ENCODE measurements at places on chromosomes 5 and 9.

GRCh38 chr9:35748858-35749514 lies at the start of the genes GBA2 and RGP1:
TSS of gene GBA2 (minus strand) at chr9:35749228. CDS start at chr9:35748704, 524 bp downstream.
TSS of gene RGP1 (plus strand) at chr9:35749287. CDS start at chr9:35749756, 469 bp downstream.
- peak; percentile 55 for DNase-seq

DNA sequence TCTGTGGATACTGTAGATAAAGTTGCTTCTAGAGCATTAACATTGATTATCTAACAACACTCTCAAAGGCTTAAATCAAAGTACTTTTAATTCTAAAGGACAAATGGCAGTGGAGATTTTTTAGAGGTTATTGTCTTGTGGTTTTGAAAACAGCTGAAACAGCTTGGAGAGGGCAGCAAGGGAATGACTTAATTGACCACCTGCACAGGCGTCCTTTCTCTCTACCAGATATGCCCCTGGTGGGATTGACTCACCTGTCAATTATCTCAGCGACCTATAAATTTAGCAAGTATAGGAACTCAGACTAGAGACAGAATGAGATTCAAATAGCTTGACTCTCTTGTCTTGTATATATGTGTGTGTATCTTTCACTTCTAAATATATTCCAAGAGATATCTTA lies 13.5 kb downstream of the ARL14EPL start:
- DNase-seq: no peak

DNA sequence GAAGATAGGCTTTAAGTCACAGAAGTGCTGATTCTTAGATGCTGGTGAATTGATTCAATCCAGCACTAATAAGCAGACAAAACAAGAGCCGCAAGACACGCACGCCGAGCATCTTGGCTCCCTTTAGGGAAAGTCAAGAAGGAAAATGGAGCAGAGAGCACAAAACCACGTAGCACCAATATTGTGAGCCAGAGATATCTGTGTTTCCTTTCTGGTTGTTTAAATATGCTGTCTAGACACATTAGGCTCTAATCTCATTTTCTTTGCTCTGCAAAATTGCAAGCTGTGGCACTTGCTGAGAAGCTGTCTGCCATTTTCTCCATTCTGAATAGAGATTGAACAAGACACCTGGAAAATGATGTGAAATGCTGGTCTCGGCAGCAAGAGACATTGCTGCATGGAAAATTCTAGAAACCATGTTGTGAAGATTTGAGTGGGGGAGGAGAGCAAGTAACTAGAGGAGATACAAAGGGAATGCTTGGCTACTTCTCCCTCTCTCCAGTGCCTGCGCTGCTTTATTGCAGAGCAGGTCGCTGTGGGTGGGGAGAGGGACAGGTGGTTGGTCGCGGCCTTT lies 336.3 kb downstream of the MED10 start:
- DNase-seq: no peak

DNA sequence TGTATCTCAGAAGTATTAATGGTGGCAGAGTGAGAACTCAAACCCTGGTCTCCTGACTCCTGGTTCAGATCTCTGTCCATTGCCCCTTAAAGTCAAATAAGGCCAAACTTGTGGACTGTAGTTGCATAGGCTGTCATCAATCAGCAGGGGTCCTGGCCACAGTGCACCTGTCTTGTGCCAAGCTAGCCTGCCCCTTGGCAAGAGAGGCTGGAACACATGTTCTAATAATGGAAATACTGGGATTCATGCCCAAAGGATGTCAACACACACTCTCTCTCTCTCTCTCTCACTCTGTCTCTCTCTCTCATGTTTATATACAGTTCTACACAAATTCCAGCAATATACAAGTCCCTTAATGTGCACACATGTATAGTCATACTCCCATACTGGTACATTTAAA lies 44.3 kb downstream of the GLRA1 start:
- DNase-seq: no peak

GRCh38 chr9:116953271-116953670 lies 266.2 kb downstream of the TRIM32 start:
- no peak for DNase-seq

- DNase-seq: no peak
These were observed 1.6 kb downstream of the FBLL1 start for GRCh38 chr5:168530621-168531150.

- no peak for DNase-seq
These were observed 9.9 kb downstream of the MYOZ3 start for GRCh38 chr5:150670948-150671310.

DNA sequence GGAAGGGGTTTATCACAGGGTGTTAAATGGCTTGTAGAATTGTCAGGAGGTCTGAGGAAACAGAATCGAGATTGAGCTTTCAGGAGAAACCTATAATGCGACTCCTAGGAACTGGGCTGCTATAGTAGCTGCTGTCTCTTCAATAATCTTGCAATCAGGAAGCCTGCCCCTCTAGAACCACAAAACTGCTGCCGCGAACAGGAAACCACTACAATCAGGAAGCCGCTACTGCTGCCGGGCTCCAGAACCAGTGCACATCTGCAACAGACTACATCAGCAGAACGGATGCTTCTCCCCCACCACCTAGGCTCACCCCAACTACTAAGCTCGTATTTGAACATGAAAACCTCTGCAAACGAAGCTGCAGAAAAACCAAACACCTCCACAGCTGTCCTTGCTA lies 31.6 kb downstream of the TNFSF8 start:
- no peak for DNase-seq

GRCh38 chr9:4984171-4984620 lies 876 bp upstream of the JAK2 start:
- peak; percentile 12 for DNase-seq

GRCh38 chr5:62948301-62948700 lies 369.7 kb downstream of the LRRC70 start:
- no peak for DNase-seq

GRCh38 chr9:137379761-137380161 lies 43.2 kb downstream of the EXD3 start:
- DNase-seq: no peak

DNA sequence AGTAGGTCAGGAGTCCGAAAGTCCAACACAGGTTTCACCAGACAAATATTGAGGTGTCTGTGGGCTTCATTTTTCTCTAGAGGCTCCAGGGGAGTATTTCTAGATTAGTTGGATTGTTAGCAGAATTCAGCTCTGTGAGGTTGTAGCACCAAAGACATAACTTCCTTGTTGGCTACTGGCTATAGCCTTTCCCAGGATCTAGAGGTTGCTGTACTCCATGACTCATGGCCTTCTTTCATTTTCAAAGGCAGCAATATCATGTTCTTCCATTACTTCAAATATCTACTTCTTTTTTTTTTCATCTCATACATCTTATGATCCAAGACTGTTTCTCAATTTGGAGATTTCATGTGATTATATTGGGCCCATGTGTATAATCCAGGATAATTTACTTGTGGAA lies 404.0 kb upstream of the FAM174A start:
- DNase-seq: no peak

- DNase-seq: no peak
These were observed 43.0 kb downstream of the SEMA5A start for GRCh38 chr5:9502864-9503263.

- DNase-seq: no peak
These were observed 24.9 kb downstream of the MOCS2 start for GRCh38 chr5:53084546-53085255.

GRCh38 chr9:126443144-126443543 lies 116.5 kb downstream of the MVB12B start:
- DNase-seq: no peak

DNA sequence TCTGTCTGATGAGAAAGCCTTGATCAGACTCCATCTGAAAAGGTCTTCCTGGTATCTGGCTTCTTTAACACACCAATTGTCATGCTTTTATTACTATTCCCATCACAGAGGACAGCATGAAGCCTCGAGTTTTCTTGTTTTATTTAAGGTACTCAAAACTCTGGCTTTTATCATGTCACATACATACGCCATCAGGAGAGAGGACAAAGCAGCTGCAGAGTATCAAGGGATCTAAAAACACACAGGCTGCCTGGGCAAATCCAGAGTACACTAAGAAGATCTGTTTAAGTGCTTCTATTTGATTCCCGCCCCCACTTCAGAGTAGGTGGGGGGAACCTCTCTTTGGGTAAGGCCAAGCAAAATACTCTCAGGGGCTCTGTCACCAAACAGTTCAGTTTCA lies 277.2 kb downstream of the SPOCK1 start:
- DNase-seq: no peak

- DNase-seq: no peak
These were observed 23.2 kb downstream of the GAPVD1 start for GRCh38 chr9:125284855-125285254.

GRCh38 chr5:113663879-113664541 lies 150.5 kb downstream of the YTHDC2 start:
- DNase-seq: no peak

- DNase-seq: peak; percentile 51
These were observed 159.2 kb upstream of the WWC1 start for GRCh38 chr5:168132241-168132641.

DNA sequence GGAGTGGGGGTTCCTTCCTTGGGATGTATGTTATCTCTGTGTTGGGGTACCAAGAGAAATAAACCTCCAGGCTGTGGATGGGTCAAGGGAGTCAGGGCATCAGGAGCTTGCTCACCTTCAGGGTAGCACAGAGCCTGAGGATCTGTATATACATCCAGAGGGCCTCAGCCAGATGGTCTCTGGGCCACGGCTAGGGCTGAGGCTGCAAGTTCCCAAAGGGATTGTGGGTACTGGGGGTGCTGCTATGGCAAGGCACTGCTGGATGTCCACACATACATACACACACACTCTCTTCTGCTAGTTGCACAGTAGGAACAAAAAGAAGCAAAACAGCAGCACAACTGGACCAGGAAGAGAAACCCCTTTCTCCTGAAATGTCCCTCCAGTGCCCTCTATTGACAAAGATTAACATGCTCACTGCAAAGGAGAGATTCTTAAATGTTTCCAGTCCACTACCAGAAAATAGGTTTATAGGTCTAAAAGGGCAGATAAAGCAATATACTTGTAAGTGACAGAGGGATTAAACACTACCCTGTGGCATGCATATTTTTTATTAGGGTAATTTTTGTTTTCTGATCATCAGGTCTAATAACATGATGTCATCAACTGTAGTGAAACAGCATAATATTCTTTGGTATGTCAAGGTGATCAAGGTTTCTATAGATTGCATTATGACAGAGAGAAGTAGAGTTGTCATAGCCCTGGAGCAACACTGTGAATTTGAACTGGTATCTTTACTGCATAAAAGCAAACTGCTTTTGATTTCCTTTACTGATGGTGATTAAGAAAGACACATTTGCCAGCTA lies 56.3 kb upstream of the KCNN2 start:
- no peak for DNase-seq

DNA sequence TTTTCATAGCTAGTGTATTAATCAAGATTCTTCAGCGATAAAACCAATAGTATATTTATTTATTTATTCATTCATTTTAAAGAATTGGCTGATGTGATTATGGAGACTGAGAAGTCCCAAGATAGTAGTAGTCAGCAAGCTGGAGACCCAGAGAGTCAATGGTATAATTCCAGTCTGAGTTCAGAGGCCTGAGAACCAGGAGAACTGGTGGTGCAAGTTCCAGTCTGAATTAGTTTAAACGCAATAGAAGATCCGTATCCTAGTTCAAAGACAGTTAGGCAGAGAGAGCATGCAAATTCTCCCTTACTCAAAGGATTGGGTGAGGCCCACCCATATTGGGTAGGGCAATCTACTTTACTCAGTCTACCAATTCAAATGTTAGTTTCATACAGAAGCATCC lies 364.2 kb upstream of the RPS23 start:
- DNase-seq: no peak

DNA sequence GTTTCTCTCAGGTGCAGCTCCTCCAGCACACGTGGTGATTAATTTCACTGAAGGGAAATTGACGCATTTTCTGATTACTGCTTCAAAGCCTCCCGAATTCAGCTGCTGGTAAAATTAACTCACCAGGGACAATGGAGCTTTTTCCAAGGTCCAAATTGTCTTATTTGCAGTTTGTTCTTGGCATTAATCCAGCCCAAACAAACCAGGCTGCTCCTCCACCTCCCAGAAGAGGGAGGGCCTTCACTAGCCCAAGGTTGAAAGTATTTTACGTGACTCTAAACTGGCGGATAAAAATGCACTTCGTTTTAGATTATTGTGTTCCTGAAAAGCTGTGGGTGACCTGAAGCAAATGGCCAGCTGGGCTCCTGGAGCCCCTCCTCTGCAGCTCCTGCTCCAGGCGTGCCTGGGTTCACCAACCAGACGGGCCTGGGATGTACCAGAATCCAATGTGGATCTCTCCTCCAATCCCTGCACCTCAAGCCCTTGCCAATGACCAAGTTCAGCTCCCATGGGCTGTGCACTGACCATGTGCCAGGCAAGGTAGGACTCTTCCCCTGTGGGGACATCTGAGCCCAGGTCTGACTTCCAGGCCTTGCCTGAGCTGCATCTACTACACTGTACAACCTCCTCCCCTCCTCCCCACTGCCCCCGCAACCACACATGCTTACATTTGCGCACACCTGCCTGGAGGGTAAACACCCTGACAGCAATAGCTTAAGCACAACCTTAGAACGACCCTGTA lies 193.4 kb downstream of the CDK5RAP2 start:
- DNase-seq: no peak

GRCh38 chr5:14738050-14738449 lies 73.5 kb downstream of the OTULIN start:
- no peak for DNase-seq

DNA sequence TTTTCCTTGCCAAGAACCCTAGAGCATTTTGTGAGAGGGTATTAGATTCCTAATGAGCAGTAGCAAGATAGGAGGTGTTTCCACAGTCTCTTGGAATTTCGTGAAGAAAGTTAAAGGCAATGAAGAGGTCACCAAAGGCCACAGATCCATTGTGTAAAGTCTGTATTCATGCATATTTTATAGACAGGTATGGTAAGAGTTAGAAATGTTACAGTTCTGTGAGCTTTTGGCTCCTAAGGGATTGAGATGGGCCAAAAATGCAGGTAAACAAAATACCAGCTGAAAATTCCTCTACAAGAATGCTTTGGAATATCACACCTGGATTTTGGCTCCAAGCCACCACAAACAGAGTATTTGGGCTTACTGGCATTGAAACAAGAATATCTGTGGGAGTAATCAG lies 47.4 kb upstream of the FST start:
- DNase-seq: no peak

DNA sequence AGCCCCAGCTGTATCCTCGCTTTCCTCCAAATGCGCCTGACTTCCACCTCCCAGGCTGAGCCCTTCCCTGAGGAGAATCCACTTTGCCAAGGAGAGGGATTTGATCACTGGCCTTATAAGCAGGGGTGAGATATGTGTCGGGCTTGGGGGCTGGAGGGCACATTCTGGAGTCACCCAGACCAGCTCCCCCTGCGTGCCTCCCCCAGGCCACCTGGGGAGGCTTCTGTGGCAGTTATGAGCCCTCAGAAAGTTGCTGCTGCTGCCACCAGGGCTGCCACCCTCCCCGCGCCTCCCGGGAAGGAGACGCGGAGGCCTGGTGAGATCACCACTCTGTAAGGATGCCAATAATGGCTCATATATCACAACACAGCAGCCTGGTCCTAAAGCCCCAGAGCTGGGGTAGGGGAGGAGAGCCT lies 211.5 kb downstream of the PAPPA start:
- peak; percentile 59 for DNase-seq

GRCh38 chr5:14806456-14806855 lies 65.1 kb downstream of the ANKH start:
- no peak for DNase-seq

DNA sequence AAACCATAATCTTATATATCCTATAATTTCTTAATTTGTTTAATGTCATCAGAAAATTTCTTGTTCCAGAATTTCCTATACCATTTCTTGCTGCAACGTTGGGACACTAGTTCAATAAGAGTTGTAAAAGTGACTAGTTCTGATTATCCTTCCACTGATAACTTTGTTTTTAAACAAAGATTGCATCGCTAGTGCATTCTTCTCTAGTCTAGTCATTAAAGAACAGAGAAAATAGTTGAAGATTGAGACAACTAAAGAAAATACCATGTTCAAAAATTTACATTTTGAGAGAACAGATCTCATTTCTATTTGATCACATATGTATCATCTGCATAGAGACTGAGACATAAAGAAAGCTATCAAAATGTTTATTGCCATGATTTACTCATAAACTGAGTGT lies 1888.2 kb downstream of the EFNA5 start:
- no peak for DNase-seq
